ENCODE measurements at places on chromosomes 5 and 9.

GRCh38 chr9:112020680-112021596 is 124.3 kb downstream of the UGCG start:
- no peak for DNase-seq

- no peak for DNase-seq
Measured at GRCh38 chr5:88394536-88395175, 126.0 kb upstream of the TMEM161B start.

GRCh38 chr5:92885950-92886349 is 695.1 kb downstream of the NR2F1-AS1 start:
- DNase-seq, result no peak

- DNase-seq, result no peak
Measured at GRCh38 chr5:74624931-74625505, 15.5 kb downstream of the ENC1 start.

DNA sequence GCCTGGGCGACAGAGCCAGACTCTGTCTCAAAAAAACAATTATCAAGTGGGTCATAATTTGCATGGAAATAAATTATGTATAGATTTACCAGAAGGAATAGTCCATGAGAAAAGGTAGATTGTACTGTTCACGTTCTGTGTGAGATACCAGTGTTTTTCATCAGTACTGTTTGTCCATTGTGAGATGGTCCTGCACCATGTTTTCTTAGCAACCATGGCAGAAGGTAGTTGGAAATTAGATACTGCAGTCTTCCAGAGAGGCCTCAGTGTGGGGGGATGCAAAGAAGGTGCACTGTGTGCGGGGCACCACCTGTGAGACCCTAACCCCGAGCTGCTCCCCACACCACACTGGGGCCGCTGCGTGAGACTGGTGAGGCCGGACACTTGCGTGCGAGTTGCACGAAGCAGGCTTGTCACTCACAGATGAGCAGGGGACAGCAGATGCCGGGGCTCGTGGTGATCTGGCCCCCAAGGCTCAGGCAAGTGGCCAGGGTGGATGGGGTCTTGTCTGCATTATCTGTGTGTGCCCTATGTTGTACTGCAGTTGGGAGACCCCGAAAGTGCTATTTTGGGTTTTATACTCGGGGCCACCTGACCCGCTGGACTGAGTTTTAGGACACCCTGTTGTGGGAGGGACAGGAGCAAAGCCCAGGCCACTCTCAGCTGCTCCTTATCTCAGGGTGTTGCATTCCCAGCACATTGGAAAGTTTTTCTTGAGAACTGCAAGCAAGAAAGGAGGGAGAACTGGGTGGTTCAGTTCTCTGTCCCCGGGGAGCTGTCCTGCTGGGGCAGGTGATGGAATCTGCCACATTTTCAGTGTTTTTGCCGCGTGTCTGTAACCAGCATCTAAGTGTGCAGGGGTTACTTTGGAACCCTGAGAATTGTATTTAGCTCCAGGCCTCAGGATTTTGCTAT is 61.9 kb downstream of the EHMT1 start:
- DNase-seq, result no peak

DNA sequence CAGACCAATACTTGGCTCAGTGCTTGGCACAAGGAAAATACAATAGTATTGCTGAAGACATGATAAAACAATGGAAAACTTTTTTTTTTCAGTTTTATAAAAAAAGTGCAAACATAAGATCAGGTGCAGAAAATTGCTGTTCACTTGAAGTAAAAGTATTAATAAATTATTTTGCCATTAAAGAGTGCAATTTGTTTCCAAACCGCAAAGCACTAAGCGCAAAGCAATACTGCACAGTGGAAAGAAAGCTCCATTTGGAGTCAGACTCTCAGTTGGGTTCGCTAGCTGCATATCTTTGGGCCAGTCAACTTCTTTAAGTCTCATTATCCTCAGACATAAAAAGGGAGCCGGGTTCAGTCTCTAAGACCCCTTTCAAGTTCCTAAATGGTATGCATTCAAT is 45.8 kb downstream of the MEF2C start:
- DNase-seq, result no peak

DNA sequence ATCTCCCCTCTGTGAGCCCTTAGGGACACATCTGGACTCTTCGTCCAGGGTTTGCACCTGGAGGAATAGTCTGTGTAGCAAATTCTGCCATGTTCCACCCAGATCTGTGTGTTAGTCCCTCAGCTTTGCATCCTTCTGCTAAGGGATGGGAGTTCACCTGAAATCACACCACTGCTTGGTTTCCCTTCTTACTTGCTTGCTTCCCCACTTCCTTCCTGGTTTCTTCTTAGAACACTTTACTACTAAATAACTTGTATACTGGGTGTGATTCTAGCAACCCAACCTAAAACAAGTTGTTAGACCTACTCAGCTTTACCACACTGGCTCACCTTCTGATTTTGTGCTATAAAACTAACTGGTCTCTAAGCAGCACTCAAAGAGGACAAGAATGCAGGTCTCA is 202.6 kb upstream of the MAP3K1 start:
- DNase-seq, result no peak
